NCI-H1417 treated with DMSO at 0.1 percent for 48 hours (cell line): ENCODE measurements at places on chromosomes 3 and 15.

DNA sequence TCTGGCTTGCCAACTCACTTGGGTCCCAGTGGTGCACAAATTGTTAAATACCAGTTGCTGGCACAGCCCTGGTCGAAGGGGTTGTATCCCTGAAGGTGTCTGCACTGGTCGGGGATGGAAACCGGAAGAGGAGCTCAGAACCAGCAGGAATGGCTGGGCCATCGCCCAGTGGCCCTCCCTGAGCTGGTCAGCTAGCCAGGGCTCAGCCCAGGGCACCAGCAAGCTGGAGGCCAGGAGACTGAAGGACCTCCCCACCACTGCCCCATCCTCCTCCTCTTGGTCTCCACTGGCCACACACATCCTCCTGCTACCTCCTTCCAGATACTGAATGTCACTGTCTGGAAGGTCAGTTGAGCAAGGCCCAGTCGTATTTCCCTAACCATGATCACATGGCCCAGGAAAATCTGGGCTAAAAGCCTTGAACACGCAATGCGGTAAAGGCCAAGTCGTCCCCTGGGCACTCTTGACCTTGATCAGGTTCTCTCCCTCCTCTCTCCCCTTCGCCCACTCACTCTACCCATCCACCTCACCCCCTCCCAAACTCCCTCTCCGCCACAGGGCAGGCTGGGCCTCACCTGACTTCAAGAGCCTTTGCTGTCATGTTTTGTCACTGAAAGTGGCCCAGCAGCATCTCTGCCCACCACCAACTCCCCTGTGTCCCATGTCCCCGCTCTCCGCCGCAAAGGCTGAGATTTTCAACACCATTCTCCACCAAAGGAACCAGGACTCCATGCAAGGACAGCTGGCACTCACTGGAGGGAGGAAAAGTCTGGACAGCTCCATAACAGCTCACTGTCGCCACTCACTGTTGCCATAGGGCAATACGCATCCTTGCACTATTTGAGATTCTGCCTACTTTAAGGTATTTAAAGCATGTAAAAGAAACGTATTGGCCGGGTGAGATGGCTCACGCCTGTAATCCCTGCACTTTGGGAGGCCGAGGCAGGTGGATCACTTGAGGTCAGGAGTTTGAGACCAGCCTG lies 12.1 kb downstream of the ZDHHC19 start:
- DNase-seq = no peak

DNA sequence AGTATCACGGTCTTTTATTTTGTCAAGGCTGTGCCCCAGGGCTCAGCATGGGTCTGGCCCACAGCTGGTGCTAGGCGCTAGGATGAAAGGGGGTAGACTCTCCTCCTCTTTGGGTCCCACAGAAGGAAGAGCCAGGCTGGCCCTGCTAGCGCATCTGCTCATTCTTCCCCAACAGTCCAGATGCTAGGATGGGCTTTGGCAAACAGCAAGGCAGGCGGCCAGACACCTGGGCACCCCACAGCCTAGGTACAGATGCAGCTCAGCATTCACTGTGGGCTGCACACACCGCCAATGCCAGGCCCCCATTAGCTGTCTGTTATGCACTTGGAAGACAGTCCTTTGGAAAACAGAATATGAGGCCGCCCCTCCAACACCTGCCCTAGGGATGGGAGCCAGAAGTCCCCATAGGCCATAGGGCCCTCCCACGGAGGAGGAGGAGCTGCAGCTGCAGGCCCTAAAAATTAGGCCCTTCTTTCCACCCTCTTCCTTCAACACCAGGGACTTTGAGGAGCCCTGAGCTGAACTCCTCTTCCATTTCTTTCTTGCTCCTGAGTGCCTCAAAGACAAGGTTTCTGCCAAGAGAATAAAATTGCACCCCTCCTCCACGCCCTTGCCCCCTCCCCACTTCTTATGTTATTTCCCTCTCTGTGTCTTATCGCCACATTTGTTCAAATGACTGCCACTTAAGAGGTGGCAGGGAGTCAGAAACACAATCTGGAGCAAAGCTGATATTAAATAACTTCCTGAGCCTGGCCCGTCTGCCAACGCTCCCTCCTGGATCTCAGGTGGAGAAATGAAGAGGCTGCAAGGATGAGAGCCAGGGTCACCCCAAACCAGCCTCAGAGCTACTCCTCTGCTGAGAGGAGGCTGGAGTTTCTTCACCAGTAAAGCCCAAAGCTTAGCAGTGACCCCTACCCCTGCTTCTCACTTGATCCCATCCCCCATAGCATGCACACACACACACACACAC lies 13.7 kb downstream of the NTRK3 start:
- DNase-seq = no peak

DNA sequence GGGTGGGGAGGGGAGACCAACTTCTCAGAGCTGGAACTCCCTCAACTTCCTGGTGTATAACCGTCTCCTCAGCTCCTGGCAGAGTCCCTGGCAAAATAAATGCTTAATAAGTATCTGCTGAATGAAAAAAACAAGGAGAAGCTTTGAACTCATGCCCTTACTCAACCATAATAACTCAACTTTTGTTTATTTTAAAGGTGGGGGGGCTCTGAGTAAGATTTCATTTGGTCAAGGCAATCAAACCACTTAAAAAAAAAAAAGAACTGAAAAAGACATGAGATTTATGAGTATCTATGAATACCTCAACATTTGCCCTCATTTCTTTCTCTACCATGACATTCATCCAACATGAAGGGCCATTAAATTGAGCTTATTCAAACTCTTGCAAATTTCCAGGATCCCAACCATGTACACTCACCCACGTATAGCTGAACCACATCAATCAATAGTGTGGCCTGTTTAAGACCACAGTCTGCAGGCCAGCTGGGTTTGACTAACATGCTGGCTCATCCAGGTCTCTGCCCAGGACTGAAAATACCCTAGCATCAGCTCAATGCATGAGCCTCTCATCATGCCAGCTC lies 157.9 kb downstream of the FOXP1 start:
- DNase-seq = no peak

GRCh38 chr3:143261848-143262247 lies 142.3 kb downstream of the CHST2 start:
- DNase-seq = no peak
